Activated CD8-positive, alpha-beta T cell treated with anti-CD3 and anti-CD28 coated beads for 36 hours (primary cell): ENCODE measurements at places on chromosomes 5 and 9. TPM values are rescaled to one million over a fixed set of nuclear protein-coding genes. Genes with fewer than 3 reads are reported as not detected.

SAXO1 gene
- not detected for total RNA-seq

BTNL8 gene
- not detected for total RNA-seq

IFNK gene
- total RNA-seq, result not detected

TMEM232 gene
- 0.27 TPM for total RNA-seq

FYB1 gene
- 82.8 TPM for total RNA-seq

LRRC19 gene
- not detected for total RNA-seq

PCDHAC2 gene
- total RNA-seq, result not detected

DNA sequence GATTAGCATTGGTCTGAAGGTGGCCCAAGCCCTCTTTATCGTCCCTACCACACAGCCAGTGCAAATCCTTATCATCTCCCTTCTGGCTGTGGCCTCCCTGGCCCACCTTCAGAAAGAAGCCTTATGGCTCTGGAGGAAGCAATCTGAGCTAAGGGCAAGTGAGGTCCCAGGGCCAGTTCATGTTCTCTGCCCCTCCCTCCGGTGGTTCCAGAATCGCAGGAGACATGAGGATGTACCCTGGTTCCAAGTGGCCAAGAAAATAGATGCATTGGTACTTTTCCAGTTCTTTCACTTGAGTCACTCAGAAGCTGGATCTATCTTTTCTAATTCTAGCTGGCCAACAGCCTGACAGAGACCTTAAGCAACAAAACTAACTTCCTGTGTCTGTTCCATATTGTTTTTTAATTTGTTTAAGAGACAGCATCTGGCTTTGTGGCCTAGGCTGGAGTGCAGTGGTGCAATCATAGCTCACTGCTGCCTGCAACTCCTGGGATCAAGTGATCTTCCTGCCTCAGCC is 60.7 kb downstream of the LHFPL2 start:
- DNase-seq, result no peak

- DNase-seq, result no peak
Observed at GRCh38 chr5:57841676-57842363, 359.2 kb upstream of the ACTBL2 start.

DNA sequence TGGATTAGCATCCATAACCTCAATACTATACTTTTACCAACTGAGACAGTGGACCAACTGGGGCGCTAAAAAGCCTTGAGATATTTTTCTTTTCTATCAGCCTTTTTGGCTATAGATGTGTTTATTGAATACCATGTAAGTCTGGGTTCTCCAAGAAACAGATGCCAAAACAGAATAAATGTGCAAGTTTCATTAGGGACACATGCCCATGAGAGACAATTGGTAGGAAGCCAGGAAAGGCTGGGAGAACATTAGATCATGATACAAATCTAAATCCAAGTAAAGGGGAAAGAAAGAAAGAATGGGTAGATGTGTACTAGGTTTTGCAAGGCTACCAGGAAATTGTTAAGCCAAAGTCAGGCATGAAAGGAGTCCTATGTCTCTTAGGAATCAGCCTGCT is 152.5 kb downstream of the KCTD16 start:
- no peak for DNase-seq

- DNase-seq, result no peak
Observed at GRCh38 chr5:72284559-72285423, 35.2 kb downstream of the MRPS27 start.

- no peak for DNase-seq
Observed at GRCh38 chr9:86097510-86098224, 1.7 kb downstream of the GOLM1 start.

- peak; percentile 86 for DNase-seq
Observed at GRCh38 chr9:113590991-113591898, 127.7 kb downstream of the RGS3 start.

DNA sequence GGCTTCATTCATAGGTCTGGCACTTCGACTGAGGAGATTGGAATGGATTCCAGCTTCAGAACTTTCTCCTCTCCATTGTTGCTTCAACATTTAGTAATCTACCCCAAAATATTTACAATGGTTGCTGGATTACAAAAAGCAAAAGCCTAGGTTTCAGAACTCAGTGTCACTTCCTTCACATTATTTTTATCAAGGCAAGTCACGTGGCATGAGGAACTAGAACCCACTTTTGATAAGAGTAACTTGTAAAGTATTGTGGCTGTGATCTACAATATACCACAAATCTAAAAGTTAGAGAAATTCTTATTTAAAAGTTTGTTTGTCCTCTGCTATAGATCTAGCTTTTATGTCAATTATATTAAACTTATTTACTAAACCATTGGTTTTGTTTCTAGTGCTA is 39.7 kb upstream of the ANKDD1B start:
- no peak for DNase-seq

DNA sequence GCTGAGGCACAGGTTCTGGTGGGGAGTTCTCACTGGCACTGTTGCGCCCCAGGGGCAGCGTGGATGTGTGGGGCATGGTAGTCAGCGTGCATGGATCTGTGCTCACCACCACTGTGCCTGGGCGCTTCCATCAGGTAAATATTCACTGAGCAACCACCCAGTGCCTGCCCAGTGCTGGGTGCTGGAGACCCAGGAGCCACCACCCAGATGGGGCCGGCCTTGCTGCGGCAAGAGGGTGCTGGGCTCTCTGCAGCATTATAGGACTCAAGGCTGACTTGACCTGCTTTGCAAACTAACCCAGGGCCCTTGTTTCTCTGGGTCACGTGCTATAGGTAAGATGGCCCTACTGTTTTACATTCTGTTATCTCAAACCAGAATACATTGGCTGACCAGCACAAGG is 60.5 kb downstream of the DAP start:
- DNase-seq, result no peak

DNA sequence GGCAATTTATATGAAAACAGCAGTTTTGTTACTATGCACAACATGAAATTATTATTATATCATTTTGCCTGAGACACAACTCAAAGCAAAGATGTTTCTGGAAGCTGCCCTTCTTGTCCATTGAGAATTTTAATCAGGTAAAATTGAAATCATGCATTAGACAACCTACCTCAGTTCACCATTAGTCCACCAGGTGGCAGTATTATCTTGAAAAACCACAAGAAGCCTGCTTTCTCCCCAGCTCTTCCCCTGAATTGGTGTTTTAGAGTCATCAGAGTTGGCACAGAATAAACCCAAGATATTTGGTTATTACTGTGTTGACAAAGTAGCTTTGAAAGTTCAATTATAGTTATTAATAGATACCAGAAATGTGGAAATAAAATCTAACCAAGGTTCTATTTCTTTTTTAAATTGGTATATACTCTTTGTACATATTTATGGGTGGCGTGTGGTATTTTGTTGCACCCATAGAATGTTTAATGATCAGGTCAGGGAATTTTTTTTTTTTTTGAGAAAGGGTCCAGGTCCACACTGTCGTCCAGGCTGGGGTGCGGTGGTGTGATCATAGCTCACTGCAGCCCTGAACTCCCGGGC is 25.7 kb downstream of the UTP15 start:
- peak; percentile 52 for DNase-seq

- no peak for DNase-seq
Observed at GRCh38 chr5:148455185-148455584, 71.4 kb downstream of the FBXO38 start.
